ENCODE measurements at places on chromosomes 7 and 10.

DNA sequence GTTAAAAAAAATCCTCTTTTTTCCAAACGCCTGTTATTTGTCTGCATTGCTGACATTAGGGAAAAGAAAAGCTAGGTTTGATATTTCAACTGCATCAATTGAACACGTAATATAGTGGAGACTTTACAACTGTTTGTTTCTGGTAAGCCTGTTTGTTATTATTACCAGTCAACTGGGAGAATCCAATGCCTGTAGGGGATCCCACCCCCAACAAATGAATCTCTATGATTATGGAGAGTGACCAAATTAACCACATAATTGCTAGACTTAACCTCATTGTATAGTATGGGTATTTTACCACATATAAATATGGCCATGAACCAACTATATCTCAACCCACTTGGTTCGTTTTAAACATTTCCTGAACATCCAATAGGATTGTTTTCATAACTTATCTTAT is 216.1 kb downstream of the TWIST1 start:
- no peak for DNase-seq

DNA sequence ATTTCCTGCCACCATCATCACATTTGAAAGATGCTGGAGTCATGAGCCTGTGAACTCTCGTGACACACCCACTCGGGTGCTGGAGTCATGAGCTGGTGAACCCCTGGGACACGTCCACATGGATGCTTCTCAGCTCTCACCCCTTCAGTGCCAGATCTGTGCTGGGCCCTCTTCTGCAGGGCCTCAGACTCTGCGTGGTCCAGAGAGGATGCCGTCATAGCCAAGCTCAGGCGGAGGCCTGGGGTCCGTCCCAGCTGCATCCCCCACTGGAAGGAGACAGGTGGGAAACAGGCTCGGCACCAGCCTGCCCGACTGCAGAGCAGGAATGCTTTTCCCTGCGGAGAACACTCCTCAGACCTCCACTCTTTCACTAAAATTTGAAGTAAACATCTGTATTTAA is 156.5 kb upstream of the PPP2R2D start:
- no peak for DNase-seq

- DNase-seq = no peak
Measured at GRCh38 chr10:130553826-130554225, 417.6 kb downstream of the GLRX3 start.

DNA sequence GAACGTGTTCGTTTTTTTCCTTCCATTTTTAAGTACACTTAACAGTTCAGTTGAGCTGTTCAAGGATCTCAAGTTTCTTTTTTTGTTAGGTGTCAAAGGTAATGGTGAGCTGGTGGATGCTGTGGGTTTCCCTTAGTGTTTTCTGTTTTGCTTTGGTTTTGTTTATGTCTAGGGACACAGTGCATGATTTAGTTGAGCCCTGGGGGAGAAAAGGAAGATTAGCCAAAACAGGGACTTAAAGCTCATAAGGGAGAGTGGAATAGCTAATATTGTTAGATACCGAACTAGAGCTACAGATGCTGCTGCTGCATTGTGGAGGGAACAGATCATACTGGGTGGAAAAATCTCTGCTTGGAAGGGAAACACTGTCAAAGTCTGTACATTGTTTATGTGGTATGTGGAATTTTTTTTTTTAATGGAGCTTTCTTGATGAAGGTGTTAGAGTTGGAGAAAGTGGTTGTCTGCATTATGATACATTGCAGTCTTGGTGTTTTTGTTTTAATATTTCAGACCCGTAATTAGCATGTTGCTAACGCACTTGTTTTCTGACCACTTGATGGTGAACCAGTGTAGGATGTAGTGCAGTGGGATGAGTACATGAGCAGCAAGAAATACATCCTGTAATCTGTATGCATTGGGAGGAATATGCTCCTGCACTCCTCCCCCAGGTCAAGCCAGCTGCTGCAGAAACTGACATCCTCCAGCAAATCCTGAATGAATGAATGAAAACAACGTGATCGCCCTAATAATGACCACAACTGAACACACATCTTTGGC is 2.1 kb downstream of the GLCCI1 start:
- no peak for DNase-seq

DNA sequence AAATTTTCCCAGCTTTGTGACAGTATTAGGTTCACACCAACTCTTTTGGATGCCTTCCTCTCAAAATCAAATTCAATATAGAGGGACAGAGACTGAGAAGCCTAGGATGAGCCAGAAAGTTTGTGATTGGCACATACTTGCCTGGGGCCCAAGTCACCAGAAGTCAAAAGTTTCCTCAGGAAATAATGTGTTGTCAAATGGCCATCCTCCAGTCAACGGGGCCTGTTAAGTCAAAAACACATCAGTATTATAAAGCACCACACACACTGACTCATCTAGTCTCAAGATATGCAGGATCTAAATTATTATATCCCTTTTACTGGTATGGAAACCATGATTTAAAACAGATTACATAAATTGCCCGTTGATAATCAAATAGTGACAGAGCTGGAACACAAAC is 158.1 kb downstream of the AHR start:
- no peak for DNase-seq

DNA sequence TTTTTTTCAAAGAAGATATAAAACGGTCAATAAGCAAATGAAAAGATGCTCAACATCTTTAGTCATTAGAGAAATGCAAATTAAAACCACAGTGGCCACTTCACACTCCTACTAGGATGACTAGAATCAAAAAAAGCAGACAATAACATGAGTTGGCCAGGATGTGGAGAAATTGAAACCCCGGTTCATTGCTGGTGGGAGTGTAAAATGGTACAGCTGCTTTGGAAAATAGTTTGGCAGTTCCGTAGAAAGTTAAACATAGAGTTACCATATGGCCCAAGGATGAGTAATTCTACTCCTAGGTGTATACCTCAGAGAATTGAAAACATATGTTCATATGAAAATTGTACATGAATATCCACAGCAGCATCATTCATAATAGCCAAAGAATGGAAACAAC is 573.3 kb downstream of the GALNT17 start:
- DNase-seq = no peak

DNA sequence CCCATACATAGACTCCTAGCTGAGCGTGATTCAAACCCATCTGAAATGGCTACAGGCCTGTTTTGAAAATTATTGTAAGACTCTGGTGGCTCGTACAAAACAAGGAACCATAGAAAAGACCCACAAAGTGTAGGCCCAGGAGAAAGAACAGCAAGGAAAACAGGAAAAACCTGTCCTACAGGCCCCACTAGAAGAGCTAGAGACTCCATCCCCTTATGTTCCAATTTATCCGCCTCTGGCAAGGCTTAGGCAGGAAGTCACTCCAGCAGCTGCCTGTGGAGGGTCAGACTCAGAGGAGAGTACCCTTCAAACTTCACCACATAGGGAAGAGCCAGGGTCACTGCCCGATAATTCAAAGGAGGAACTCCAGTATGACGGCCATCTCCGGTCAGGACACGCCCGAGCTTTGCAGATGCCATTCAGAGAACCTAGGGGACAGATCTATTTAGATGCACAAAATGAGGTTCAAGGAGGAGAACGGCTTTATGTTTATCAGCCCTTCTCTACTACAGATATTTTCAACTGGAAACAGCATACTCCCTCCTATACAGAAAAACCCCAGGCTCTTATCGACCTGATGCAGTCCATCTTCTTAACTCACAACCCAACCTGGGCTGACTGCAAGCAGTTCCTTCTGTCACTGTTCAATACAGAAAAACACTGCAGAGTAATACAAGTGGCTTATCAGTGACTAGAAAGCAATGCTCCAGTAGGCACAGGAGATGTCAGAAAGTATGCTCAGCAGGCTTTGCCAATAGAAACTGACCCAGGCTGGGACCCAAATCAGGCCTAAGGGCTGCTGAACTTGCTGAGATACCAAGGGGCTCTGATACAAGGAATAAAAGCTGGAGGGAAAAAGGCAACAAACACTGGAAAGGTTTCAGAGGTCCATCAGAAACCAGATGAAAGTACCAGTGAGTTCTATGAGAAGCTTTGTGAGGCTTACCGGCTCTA is 8.6 kb upstream of the ZNF33B start:
- no peak for DNase-seq

DNA sequence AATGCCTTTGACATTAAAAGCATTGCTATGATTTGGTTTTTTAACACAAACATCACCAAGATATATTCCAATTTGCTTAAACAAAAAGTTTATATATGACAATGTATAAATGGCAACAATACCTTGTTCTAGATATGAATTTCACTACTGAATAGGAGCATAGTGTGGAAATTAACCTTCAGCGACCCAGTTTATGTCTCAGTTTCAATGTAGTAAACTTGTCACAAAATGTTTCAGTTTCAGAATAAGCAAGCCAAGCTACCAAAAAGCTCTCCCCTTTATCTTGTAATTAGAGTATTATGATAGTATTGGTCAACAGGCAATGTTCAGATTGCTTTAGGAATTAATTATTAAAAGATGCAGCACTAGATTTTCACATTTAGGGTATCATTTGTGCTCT is 99.6 kb upstream of the PCDH15 start:
- no peak for DNase-seq

DNA sequence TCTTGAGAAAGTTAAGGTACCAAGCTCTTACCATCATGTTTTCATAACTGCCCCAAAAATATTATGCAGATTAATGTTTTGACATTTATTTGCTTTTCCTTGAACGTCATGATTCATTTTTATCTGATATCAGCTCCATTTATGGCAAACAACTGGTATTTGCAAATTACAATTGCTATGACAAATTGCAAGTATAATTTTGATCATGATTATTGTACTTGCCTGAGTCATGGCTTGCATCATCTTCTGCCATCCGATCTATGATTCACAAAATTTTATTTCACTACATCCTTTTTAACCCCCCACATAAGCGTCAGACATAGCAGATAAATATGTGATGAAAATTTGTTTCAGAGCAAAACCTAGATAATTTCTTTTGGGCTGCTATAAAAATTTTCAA is 155.0 kb downstream of the STK31 start:
- no peak for DNase-seq

- DNase-seq = peak; percentile 93
Measured at GRCh38 chr10:102395400-102396316, at the start of gene NFKB2. Gene NFKB2 (plus strand): TSS chr10:102395705. CDS start chr10:102395960, 255 bp downstream.

- DNase-seq = no peak
Measured at GRCh38 chr7:48355346-48355745, 184.1 kb downstream of the ABCA13 start.

DNA sequence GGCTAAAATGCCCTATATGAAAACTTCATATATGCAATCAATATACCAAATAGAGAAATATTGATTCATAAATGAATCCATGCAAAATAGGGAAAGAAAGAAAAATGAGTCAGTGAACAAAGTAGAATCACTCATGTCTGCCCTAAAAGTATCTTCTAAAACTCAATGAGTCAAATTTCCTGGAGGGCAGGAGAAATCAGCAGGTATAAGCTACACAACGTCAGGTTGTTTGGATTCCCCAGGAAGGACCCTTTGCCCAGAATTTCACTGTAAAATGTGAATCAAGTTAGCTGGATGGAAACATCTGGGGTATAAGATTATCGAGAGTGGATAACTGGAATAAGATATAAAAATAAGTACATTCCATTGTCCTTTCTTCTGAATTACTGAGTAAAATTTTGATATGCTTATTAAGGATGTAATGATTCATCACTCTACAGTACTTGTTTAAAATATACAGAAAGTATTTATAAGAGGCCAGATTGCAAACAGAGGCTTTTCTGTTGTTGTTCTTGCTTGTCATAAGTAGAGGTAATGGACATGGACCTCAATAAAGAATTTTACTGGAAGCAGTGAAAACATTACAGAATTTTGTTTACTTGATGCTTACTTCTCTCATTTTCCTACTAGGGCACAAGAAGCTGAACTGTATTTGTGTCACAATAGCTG is 99.0 kb downstream of the AGMO start:
- no peak for DNase-seq

DNA sequence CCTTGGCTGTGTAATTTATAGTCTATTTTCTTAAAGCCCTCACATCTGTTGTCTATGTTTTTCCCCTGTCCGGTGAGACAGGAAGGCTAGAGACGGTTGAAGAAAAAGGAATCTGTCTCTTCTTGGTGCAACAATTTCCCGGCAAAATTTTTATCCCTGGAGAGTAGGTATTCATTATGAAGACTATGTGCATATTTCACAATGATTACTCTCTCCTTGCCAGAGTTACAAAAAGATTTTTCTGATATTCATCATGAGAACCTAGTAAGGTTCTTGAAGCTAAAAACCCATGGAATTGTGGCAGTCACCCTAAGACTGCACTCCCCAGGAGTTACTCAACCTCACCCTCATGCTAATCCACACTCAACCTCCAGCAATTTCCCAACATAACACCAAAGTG is 55.0 kb upstream of the GHITM start:
- no peak for DNase-seq

- DNase-seq = no peak
Measured at GRCh38 chr7:5255832-5256231, 26.9 kb upstream of the SLC29A4 start.

GRCh38 chr7:122070834-122071233 is 73.2 kb downstream of the AASS start:
- no peak for DNase-seq

- no peak for DNase-seq
Measured at GRCh38 chr10:60606343-60607080, 171.8 kb upstream of the CDK1 start.

- DNase-seq = peak; percentile 60
Measured at GRCh38 chr7:128108641-128109423, 77.6 kb upstream of the LRRC4 start.

- no peak for DNase-seq
Measured at GRCh38 chr10:29479981-29480954, 154.5 kb downstream of the SVIL start.

DNA sequence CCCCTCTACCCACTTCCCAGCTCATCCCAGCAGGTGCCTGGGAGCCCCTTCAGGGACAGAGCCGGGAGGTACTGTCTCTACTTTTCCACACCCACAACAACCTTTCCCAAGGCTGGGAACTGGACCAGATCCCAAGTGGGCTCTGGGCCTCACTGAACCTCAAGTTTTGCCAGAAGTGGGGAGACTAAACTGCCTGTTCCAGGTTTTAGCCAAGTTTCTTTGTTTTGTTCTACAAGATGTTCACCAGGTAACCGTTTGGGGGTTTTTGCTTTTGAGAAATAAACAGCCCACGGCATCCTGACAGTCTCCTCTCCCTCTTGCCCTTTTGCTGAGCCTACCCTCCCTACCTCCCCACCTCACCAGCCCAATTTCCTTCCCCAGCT is 10.6 kb upstream of the EMX2 start:
- no peak for DNase-seq

GRCh38 chr10:25176421-25176968 is 1.7 kb downstream of the GPR158 start:
- DNase-seq = no peak

- DNase-seq = no peak
Measured at GRCh38 chr7:151107882-151108281, 21.6 kb downstream of the AGAP3 start.

All from coronary artery (tissue), 2 donors.